Type B pancreatic cell (in vitro differentiated cells): ENCODE measurements at places on chromosomes 2 and 18. TPM values are rescaled to one million over a fixed set of nuclear protein-coding genes. Genes with fewer than 3 reads are reported as not detected.

The HOXD13 gene
- total RNA-seq: 0.31 and 0.43 TPM in 2 replicates

The LGALSL gene
- total RNA-seq: 19.2 and 20.3 TPM in 2 replicates

The SCYGR4 gene
- not detected in 2 replicates for total RNA-seq

The CLEC4F gene
- not detected in 2 replicates for total RNA-seq

The GPR155 gene
- total RNA-seq: 1.6 and 6.2 TPM in 2 replicates

The DPP10 gene
- 8.8 and 9.9 TPM in 2 replicates for total RNA-seq

The GALNT3 gene
- total RNA-seq: 28.8 and 62.1 TPM in 2 replicates

The DNAH7 gene
- total RNA-seq: 1.4 and 7.5 TPM in 2 replicates

The CDH19 gene
- 0.05 and 0.36 TPM in 2 replicates for total RNA-seq

The RIF1 gene
- 42.0 and 48.7 TPM in 2 replicates for total RNA-seq

The NABP1 gene
- total RNA-seq: 15.3 and 22.5 TPM in 2 replicates

The RND3 gene
- 161 and 169 TPM in 2 replicates for total RNA-seq

The HK2 gene
- 13.3 and 27.6 TPM in 2 replicates for total RNA-seq

The HAAO gene
- total RNA-seq: 9.4 and 10.0 TPM in 2 replicates

The IL36G gene
- total RNA-seq: not detected in 2 replicates

The CD207 gene
- total RNA-seq: not detected in 2 replicates

The ANKRD30BL gene
- total RNA-seq: not detected in 2 replicates

The UGT1A10 gene
- total RNA-seq: not detected in 2 replicates

The PCARE gene
- not detected in 2 replicates for total RNA-seq

The GPR35 gene
- total RNA-seq: 3.6 and 3.9 TPM in 2 replicates

The LHCGR gene
- total RNA-seq: 0.40 and 0.92 TPM in 2 replicates

The CFAP65 gene
- total RNA-seq: 0.29 and 2.1 TPM in 2 replicates

The TBC1D8 gene
- total RNA-seq: 16.1 and 20.1 TPM in 2 replicates

The MAL gene
- total RNA-seq: 205 and 250 TPM in 2 replicates

The LYPD6 gene
- 11.7 and 16.4 TPM in 2 replicates for total RNA-seq

The CD226 gene
- 0.59 and 0.92 TPM in 2 replicates for total RNA-seq

The UGT1A8 gene
- total RNA-seq: 0.17 TPM in 1 of 2 replicates, not detected in the other

The ERICH2 gene
- total RNA-seq: not detected in 2 replicates

The SLC19A3 gene
- 6.4 and 20.5 TPM in 2 replicates for total RNA-seq

The VAMP5 gene
- total RNA-seq: 3.4 and 4.4 TPM in 2 replicates

The FEV gene
- 12.5 and 51.1 TPM in 2 replicates for total RNA-seq
